ENCODE measurements at places on chromosomes 3 and 15. TPM values are rescaled to one million over a fixed set of nuclear protein-coding genes. Genes with fewer than 3 reads are reported as not detected.

Gene WWTR1
- total RNA-seq, result 1.4 TPM

DNA sequence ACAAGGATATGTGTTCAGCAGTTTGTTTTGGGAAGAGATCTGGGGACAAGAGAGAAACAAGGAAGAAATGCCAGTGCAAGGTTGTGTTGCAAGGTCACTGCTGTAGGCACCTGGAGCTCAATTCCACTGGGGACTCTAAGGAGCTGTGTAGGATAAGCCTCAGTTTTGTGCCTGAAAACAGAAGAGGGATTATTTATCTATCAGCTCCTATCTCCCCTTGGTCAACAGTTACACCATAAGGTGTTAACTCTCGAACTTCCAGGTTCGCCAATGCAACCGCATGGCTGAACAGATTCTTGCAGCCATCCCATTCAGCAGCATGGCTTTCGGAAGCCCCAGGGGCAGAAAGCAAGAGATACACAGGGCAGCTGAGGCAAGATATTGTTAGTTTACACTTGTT lies 41.6 kb upstream of the CNOT10 start:
- H3K27ac ChIP-seq, result no peak overlapping the region
- no peaks in the 10 kb centered on the region for H3K36me3 ChIP-seq
- DNase-seq, result no peak
- H3K27me3 ChIP-seq, result peaks cover 14% of the 10 kb centered on the region

DNA sequence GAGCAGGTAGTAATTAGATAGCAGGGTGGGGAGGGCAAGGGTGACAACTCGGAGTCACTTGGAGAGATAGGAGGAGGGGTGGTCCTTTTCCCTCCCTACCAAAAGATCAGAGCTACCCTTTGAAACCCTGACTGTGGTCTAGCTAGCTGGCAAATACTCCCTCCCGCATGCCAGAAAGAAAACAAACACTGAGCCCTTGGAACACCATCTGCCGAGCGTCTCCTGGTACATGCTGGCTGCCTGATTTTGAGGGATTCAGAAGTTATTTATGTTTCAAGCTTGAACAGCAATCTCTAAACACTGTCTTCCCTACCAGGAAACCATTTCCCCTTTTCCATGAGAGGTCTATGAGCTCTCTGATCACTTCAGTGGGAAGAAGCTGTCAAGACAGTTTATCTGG lies 291.6 kb upstream of the CFAP20DC start:
- no peaks in the 10 kb centered on the region for H3K36me3 ChIP-seq
- H3K4me1 ChIP-seq, result no peaks in the 10 kb centered on the region
- no peak overlapping the region for H3K4me3 ChIP-seq
- H3K27me3 ChIP-seq, result no peaks in the 10 kb centered on the region

Gene MST1R
- 1.3 TPM for total RNA-seq

DNA sequence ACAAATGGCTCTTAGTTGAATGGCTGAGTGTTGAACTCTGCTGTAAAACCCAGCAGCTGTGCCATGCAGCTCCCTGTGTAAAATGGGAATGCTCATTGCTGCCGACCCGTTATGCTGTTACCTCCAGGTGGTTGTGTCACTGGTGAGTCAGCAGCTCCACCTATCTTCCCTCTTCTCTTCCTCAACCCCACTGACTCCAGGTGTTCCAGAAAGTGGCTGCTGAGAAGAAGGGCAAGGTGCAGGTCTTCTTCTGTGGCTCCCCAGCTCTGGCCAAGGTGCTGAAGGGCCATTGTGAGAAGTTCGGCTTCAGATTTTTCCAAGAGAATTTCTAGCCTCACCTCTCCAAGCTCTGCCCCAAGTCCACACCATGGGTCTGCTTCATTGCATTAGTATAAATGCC lies 41.9 kb downstream of the NOX5 start:
- no peak overlapping the region for H3K4me3 ChIP-seq
- peaks cover 5% of the 10 kb centered on the region for H3K4me1 ChIP-seq
- H3K27me3 ChIP-seq, result peaks cover 42% of the 10 kb centered on the region
- H3K36me3 ChIP-seq, result no peaks in the 10 kb centered on the region
- no peak overlapping the region for H3K27ac ChIP-seq

DNA sequence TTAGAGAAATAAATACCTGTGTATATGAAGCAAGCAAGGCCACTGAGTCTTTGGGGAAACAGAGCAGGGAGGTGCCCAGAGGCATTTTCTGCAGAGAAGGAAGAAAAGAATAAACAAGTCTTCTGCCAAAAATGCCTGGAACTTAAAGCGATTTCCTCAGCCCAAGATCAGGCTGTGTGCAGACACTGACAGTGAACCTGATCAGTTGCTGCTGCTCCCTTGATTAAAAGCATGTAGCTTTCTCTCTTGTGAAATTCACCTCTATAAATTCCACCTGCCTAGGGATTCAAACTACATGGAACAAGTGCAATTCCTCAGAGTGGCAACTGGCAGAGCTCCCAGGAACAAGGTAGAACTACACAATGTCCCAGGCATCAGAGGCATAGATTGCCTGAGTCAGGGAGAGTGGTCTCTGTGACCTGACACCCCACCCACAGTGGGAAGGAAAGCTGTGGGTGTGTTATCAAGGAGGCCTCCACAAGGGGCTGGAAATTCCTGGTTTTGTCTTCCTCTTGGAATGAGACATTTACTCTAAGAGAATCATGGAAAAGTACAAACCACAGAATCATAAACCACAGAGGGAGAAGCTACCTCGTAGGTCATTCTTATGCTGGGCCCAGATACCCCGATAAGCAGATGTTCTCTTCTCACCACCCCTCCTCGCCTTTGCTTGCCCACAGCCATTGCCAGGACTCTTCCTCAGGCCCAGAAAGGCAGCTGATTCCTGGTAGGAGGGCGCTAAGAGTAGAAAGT lies 1.8 kb upstream of the ZBTB38 start:
- DNase-seq, result no peak
- H3K27ac ChIP-seq, result no peak overlapping the region
- no peaks in the 10 kb centered on the region for H3K27me3 ChIP-seq
- H3K4me1 ChIP-seq, result no peaks in the 10 kb centered on the region
- no peak overlapping the region for H3K4me3 ChIP-seq
- H3K36me3 ChIP-seq, result no peaks in the 10 kb centered on the region

DNA sequence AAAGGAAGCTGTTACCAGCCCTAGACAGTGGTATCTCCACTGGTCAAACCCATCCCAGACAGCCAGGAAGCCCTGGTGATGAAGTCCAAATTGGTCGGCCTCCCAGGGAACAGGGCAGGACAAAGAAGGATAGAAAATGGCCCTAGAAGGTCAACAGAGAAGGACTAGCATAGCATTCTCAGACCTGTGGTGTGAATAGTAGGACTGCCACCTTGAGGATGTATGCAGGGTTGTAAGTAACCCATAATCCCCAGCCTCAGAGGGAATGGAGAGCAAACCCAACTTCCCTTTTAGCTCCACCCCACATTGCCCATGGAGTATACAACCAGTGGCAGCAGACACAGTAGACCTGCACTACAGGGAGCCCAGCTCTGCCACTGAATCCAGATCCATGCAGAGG lies 68.6 kb upstream of the EIF1B start:
- H3K27me3 ChIP-seq, result no peaks in the 10 kb centered on the region
- H3K4me3 ChIP-seq, result no peak overlapping the region
- no peak overlapping the region for H3K27ac ChIP-seq
- no peaks in the 10 kb centered on the region for H3K4me1 ChIP-seq
- no peaks in the 10 kb centered on the region for H3K36me3 ChIP-seq

Gene C3orf38
- total RNA-seq, result 26.8 TPM

- no peaks in the 10 kb centered on the region for H3K4me1 ChIP-seq
- no peak overlapping the region for H3K4me3 ChIP-seq
- H3K27ac ChIP-seq, result no peak overlapping the region
- no peak for DNase-seq
- H3K36me3 ChIP-seq, result no peaks in the 10 kb centered on the region
These were observed 31.4 kb downstream of the CTDSPL start for GRCh38 chr3:37892927-37893600.

- H3K36me3 ChIP-seq, result no peaks in the 10 kb centered on the region
- H3K27ac ChIP-seq, result no peak overlapping the region
- no peaks in the 10 kb centered on the region for H3K27me3 ChIP-seq
- H3K4me1 ChIP-seq, result peaks cover 12% of the 10 kb centered on the region
- no peak for DNase-seq
- H3K4me3 ChIP-seq, result no peak overlapping the region
These were observed 18.0 kb downstream of the SPCS1 start for GRCh38 chr3:52723935-52724334.

Gene ITIH3
- total RNA-seq, result 0.23 TPM

Gene SLC28A1
- not detected for total RNA-seq

Gene PPM1M
- total RNA-seq, result 78.1 TPM

DNA sequence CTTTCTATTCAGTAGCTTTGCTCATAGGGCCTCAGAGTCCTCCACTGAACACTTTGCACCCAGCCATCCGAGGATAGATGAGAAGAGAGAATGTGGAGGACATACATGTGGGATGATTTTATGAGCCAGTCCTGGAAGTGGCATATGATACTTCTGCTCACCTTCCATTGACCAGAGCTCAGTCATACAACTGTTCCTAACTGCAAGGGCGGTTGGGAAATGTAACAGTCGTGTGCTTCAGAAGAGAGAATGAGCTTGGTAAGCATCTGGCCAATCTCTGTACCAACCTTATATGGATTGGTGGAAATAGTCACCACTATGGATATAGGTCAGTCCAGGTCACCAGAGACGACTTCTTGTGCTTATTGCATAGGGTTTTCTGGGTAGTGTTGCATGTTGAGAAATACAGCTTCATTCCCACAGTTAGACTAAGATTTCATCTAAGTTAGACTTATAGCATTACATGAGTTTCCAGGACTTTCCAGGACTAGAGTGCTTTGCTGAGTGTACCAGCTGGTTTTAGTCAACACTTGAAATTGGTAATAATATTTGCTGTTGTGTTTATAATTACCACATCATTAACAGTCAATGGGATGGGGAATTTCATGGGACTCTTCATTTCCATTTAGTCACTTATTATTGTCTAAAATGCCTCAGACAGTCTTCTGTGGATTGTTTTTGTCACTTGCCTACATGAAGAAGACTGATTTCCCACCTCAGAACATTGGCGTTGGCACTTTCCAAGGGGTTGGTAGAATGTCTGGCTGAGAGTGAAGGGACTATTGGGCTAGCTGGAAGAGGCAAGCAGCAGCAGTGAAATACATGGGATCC lies 214.5 kb upstream of the ROPN1 start:
- no peaks in the 10 kb centered on the region for H3K36me3 ChIP-seq
- no peak overlapping the region for H3K4me3 ChIP-seq
- no peak overlapping the region for H3K27ac ChIP-seq
- H3K4me1 ChIP-seq, result no peaks in the 10 kb centered on the region
- no peak for DNase-seq
- H3K27me3 ChIP-seq, result peaks cover 9% of the 10 kb centered on the region

GRCh38 chr3:4247391-4247790 lies 55.8 kb upstream of the SETMAR start:
- H3K4me1 ChIP-seq, result no peaks in the 10 kb centered on the region
- H3K4me3 ChIP-seq, result no peak overlapping the region
- no peak overlapping the region for H3K27ac ChIP-seq
- DNase-seq, result no peak
- H3K36me3 ChIP-seq, result no peaks in the 10 kb centered on the region

DNA sequence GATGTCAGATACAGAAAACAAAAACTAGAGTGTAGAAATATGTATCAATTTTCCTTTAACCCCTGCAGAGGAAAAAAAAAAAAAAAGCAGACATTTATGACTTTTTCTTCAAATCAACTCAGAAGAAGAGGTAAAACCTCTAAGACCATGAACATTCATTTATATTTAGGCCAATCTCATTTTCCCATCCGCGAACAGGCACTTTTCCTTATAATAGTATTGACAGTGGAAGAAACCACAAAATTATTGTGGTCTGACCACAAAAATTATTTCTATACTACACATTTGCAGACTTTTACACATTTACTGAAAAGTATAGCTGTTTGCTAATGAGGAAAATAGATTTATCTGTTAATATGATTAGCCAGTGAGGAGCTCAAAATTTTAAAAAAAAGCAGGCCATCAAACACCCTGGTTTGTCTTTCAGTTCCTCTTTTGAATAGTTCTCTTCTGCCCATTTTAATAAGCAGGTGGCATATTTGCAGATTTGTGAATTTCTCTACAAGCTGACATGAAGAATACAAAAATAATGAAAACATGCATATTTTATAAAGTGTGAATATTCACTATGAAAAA lies 5.7 kb downstream of the OSBPL11 start:
- no peak overlapping the region for H3K27ac ChIP-seq
- no peaks in the 10 kb centered on the region for H3K27me3 ChIP-seq
- H3K4me1 ChIP-seq, result peaks cover 13% of the 10 kb centered on the region
- no peak for DNase-seq
- H3K36me3 ChIP-seq, result peaks cover 3% of the 10 kb centered on the region
- H3K4me3 ChIP-seq, result no peak overlapping the region

- no peak overlapping the region for H3K4me3 ChIP-seq
- H3K36me3 ChIP-seq, result no peaks in the 10 kb centered on the region
- no peak overlapping the region for H3K27ac ChIP-seq
- no peaks in the 10 kb centered on the region for H3K4me1 ChIP-seq
- no peak for DNase-seq
These were observed 85.1 kb downstream of the STAG1 start for GRCh38 chr3:136667081-136667480.

DNA sequence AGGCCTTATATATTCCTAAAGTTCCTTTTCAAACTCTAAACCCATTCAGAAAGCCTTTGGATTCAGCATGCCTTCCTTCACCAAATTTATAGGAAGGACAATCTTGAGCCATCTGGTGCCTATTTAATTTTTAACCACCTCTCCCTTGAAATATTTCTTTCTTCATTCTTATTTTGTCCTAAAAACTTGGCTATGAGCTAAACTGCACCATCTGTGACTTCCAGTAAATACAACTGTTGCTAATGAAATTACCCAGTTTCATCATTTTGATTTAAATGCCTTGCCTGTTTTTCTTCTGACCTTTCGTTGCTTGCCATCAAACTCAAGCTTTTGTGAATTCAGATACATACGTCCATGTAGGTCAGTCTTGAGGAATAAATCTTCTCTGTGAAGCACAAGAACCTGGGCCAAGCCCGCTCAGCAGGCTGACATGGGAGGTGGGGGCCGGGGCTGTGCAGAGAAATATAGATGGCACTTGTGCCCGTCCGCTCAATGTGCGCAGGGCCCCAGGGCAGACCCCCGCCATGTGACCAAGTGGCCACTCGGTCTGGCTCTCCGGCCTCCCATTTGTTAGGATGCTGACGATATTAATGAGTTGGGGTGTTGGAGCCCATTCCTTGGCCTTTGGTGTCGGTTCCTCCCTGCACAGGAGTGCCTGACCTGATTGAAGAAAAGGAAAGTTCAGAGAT lies 335.9 kb downstream of the VPS13C start:
- no peaks in the 10 kb centered on the region for H3K4me1 ChIP-seq
- H3K27me3 ChIP-seq, result no peaks in the 10 kb centered on the region
- H3K27ac ChIP-seq, result no peak overlapping the region
- DNase-seq, result no peak
- no peak overlapping the region for H3K4me3 ChIP-seq

Gene SOX2
- not detected for total RNA-seq

- no peak for DNase-seq
- H3K27me3 ChIP-seq, result no peaks in the 10 kb centered on the region
- no peak overlapping the region for H3K4me3 ChIP-seq
These were observed 57.2 kb downstream of the PLD1 start for GRCh38 chr3:171753025-171753472.

GRCh38 chr3:172803489-172803888 lies 53.0 kb downstream of the ECT2 start:
- no peaks in the 10 kb centered on the region for H3K27me3 ChIP-seq
- H3K36me3 ChIP-seq, result no peaks in the 10 kb centered on the region
- H3K4me1 ChIP-seq, result no peaks in the 10 kb centered on the region
- H3K4me3 ChIP-seq, result no peak overlapping the region

- H3K36me3 ChIP-seq, result no peaks in the 10 kb centered on the region
- DNase-seq, result no peak
- peaks cover 2% of the 10 kb centered on the region for H3K4me1 ChIP-seq
- H3K27me3 ChIP-seq, result peaks cover 6% of the 10 kb centered on the region
- H3K4me3 ChIP-seq, result no peak overlapping the region
These were observed 80.1 kb upstream of the HERC1 start for GRCh38 chr15:63913786-63914315.
